ENCODE measurements at places on chromosomes 13 and 19.

DNA sequence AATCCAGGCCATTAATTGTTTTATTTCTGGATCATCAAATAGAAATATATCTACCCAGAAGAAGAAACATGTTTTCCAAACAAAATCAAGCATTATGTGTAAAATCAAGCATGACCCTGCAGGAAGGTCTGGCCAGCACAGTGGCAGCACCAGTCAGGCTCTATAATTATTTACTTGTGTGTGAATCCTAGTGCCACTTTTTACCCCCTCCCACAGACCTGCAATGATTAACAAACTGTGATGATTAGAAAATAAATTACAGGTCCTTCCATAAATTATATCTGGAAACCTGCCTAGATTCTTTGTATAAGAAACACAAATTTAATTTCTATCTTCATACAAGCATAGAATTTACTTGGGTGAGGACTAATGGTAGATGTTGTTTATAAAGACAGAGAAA lies 186.1 kb downstream of the GPC6 start:
- no peak for DNase-seq

GRCh38 chr19:5369962-5370367 lies 29.4 kb upstream of the PTPRS start:
- DNase-seq = no peak

DNA sequence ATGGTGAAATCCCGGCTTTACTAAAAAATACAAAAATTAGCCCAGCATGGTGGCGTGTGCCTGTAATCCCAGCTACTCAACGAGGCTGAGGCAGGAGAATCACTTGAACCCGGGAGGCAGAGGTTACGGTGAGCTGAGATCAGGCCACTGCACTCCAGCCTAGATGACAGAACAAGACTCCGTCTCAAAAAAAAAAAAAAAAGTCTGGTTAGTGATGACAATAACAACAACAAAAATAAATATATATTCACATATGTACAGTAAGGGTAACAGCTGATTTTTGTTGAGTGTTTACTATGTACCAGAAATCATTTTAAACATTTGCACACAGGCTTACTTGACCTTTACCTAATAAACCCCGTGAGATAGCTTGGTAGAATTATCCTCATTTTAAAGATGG lies 23.0 kb downstream of the RRAS start:
- DNase-seq = no peak

DNA sequence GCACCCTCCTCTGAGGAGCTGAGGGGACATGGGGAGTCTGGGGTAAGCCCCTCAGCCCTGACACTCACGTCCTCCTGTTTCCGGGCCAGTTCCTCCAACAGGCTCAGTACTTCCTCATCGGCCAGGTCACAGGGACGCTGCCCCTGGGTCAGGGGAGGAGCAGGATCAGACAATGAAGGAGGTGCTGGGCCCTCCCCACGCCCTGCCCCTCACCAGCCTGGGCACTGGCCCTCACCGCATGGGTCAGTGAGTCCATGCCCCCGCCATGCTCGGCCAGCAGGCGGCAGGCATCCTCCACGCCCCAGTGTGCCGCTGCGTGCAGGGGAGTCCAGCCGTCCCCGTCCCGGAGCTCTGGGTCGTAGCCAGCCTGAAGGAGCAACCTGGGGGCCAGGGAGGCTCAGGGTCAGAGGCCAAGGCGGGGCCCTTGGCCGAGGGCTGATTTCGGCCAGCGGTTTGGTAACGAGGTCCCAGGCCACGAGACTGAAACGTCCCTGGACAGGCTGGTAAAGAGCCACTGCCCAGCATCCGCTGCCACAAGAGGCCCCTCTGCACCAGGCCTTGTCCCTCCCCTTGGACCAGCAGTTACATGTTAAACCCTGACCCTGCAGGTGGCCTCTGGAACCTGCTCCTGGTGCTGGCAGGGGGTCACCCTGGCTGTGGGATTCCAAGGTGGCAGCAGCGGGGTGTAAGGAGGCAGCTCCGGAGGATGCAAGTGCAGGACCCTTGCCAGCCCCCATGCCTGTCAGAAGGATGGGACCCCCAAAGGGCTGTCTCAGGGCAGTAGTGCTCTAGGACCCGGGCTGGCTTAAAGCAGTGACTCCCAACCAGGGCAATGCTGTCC lies 18.5 kb downstream of the PPP1R12C start:
- no peak for DNase-seq

DNA sequence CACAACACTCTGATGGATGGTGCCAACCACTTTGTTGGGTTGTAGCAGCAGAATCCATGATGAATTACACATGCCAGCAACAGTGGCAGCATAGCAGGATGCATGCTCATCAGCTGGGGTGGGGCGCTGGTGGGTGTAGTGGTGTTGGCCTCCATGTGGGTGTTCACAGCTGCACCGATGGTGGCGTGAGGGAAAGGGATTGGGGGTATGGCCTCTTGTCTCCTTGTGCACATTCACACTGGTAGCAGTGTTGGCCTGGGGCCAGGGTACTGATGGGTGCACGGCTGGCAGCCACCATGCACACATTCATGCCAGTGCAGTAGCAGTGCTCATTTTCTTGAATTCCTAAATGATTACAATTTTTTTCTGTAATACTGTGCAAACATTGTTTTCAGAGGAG lies 2748.8 kb upstream of the PCDH20 start:
- DNase-seq = no peak

DNA sequence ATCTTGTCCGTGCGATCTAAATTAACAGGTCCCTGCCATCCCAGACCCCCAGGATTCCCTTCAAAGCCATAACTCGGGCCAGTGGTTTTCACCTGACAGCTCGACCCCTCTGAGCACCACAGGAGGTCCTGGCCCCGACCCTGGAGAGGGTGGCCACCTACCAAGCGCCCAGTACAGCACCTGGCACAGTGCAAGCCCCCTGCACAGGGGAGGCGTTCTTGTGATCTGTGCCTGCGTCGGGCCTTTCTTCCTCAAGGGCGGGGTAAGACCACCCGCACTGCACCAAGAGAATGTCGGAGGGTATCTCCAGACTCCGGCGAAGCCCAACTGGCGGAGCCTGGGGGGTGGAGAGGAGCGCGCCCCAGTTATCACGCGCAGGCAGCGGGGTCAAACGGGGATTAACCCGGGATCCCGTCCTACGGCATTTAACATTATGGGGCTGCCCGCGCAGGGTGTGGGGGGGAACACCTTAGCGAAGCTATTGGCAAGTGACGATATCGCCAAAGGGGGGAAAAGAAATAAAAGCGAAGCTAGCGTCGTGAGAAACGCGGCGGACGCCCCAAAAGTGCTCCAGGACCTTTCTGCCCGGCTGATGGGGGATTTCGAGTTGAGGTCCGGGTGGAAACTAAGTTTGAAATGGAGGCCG lies 1.3 kb upstream of the HNRNPL start:
- DNase-seq = no peak

DNA sequence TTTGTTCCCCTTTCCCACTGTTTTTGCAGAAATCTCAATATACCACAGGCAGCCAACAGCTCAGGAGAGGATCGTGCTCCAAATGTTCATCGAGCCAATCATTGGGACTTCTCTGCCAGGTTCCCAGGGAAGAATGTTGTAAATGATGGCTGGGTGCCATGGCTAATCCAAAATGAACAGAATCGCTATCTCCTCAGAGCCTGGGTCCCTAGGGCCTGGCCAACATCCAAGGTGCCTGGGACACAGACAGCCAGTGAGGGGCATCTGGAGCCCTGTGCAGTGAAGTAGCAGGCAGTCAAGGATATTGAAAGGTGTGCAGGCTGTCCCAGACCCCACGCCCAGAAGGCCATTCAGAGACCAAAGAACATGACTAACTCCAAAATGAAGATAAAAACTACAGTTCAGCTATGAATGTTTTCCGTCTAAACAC lies 37.8 kb downstream of the BRD4 start:
- DNase-seq = peak; percentile 64

DNA sequence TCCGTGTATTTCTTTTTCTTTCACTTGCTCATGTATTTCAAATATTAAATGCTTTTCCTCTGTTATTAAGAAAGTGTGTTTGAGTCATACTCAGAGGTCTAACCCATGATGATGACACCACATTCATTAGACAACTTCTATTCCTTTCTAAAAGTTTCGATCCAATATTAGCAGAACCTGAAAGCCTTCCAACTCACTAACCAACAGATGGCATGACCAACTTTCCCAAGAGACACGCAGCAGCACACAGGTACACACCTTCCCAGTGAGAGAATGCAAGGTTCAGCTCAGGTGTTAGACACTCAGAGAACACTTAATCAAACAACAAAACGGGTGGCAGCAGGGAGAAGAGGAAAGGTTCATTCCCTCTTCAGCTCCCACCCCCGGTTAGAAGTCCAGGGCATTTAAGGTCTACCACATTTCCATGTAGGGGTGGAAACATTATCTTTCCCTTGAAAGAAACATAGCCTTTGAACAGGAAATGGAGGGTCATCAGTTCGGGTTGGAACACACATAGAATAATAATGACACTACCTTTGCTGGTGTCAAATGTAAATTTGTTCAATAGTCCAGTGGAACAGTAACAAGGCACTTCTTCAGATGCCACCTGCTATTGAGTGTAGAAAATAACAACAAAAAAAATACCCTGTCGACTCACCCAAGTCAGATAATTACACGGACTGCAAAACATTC lies 404.2 kb downstream of the COG6 start:
- no peak for DNase-seq
